MG63 (cell line): ENCODE measurements at places on chromosomes 12 and 14.

- DNase-seq = peak; percentile 6
Observed at GRCh38 chr12:62260733-62261683, 804 bp downstream of the USP15 start.

- no peak for DNase-seq
Observed at GRCh38 chr12:124152731-124153130, 142.2 kb upstream of the RFLNA start.

DNA sequence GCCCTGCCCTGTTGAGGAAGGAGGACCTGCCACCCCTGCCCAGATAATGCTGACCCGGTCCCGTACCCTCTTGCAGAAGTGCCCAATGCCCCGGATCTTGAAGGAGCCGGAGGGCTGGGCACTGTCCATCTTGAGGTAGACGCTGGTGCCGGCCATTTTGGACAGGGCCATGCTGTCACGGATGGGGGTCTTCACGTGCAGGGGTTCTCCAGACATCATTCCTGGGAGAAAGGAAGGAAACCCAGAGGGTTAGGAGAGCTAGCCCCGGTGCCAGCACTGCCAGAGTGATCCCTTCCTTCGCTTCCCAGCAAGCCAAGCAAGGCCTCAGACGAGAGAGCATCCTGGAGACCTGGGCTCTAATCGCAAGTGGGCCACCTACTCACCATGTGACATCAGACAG is 4.2 kb downstream of the SDS start:
- DNase-seq = no peak

- no peak for DNase-seq
Observed at GRCh38 chr12:96495155-96495554, 5.8 kb downstream of the CFAP54 start.
